Lower leg skin (tissue), 4 donors: ENCODE measurements at places on chromosomes 11 and 22. TPM values are rescaled to one million over a fixed set of nuclear protein-coding genes. Genes with fewer than 3 reads are reported as not detected.

Gene LRRN4CL
- 10.8 TPM for total RNA-seq

Gene ROBO3
- total RNA-seq = 4.0 TPM

Gene TUT1
- 11.0 TPM for total RNA-seq

Gene NCR3LG1
- 6.5 TPM for total RNA-seq

Gene MIAT
- 2.1 TPM for total RNA-seq

Gene GLYAT
- 0.17 TPM for total RNA-seq
